ENCODE measurements at places on chromosomes 6 and 20.
A peak's percentile ranks its signal among the peaks of the same experiment; 100 is the strongest.

DNA sequence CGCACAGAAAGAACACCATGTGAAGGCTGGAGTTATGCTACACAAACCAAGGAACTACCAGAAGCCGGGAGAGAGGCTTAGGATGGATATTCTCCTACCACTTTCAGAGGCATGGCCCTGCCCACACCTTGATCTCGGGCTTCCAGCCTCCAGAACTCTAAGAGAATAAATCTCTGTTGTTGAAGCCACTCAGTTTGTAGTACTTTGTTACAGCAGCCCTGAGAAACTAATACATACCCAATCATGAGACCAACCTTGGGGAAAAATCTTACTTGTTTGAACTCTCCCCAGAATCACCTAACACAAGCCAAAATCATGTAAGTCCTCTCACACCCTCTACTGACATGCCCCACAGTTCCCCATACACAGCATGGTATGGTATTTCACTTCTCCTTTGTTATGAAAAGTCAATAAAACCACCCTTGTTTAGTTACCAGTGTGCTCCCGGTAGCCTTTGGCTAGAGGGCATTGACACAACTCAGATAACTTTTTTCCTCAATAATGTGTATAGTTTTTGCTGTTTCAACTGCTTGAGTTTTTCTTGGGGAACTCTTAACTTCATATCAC lies 40.7 kb upstream of the SLC2A12 start:
- no peak for DNase-seq

- no peak for DNase-seq
Observed at GRCh38 chr6:46279874-46280273, 109.1 kb upstream of the ENPP5 start.

GRCh38 chr6:163790266-163790840 lies 375.8 kb downstream of the QKI start:
- no peak for DNase-seq

DNA sequence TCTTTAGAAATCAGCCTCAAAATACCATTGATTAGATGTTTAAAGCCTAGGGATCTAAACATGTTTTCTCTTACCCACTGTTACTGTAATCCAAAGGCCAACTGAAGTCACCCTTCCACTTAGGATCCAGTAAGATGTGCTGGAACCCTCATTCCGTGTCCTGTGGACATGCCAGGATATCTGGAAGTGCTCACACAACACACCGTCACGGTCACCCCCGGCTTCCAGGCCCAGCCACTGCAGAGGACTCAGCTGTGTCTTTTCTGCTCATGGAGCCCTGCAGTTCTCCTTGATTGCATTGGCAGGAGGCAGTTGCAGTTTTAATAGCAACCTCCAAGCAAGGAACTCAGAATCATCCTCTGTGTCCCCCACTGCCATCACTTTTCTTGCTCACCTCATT lies 93.3 kb downstream of the CAP2 start:
- DNase-seq, result no peak

GRCh38 chr6:24296944-24297343 lies 60.9 kb downstream of the DCDC2 start:
- DNase-seq, result no peak

DNA sequence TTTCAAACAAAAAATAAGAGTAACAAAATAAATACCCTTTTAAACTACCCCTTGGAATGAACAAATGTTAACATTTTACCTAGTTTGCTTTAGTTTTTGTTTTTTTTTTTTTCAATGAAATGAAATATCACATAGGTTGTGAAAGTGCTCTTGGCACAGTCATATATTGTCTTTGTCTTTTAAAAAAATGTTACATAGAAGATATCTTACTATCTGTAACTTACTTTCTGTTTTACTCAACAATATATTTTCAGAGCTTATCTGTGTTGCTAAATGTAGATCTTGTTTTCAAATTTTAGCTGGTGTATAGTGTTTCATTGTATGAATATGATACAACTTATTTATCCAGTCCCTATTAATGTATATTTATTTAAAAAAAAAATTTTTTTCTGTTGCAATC lies 8.6 kb downstream of the CEP57L1 start:
- no peak for DNase-seq

DNA sequence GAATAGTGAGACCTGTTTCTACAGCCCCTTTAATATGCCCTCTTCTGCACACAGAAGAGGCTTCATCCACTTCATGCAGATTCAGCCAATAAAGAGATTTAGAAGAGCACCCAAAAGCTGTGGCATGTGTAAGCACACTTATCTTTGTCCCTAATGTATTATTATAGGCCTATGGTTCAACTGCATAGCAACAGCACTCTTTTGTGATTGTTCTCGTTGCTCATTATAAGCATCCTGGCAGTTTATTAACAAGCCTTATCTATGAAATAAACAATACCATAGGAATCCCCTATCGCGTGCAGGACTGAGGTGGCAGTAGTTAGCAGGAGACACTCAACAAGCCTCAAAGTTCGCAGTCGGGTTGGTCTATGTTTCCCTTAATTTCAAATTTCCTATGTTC lies 138.5 kb upstream of the BEND6 start:
- DNase-seq, result no peak

DNA sequence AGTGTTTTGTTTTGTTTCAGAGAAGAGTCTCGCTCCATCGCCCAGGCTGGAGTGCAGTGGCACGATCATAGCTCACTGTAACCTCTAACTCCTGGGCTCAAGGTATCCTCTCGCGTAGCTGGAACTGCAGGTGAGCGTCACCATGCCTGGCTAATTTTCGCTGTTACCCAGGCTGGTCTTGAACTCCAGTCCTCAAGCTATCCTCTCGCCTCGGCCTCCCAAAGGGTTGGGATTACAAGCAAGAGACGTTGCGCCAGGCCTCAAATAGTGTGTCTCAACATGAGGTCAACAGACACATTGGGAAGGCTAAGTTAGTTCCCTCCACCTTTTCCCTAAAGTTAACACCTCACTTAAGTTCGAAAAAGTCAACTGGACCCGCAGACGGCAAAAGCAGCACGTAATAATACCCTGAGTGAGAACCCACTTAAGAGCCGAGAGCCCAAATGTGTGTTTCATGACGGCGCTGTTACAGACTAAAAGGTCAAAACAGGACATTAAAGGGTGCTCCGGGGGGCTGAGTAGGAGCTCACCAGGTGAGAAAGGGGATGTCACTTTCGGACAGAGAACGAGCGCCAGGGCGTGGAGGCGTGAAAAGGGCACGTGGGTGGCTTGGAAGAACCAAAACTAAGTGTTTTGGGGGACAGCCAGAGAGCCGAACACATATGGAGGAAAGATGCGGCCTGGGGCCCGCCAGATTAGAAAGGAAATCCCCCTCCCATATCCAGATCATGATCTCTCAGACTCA lies 499 bp downstream of the TTI1 start:
- no peak for DNase-seq

GRCh38 chr20:62791301-62792181 lies 4.7 kb upstream of the MRGBP start:
- peak; percentile 26 for DNase-seq

DNA sequence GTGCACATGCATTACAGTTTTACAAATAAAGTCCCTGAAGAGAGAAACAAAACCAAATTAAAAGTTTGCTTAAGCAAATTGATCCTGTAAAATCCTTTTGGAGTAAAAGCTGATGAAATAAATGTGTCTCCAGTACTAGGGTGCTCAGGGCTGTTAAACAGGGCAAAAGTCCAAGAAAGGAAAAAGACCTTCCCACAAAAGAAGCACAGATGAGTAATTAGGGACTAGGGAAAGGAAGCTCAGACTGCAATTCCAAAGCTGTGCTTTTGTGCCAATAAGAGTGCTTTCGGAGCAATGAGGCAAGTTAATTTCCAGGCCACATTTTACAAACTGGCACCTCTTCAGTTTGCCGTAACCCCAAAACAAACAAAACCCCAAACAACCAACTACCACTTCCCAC lies 10.4 kb upstream of the RNF182 start:
- DNase-seq, result no peak

DNA sequence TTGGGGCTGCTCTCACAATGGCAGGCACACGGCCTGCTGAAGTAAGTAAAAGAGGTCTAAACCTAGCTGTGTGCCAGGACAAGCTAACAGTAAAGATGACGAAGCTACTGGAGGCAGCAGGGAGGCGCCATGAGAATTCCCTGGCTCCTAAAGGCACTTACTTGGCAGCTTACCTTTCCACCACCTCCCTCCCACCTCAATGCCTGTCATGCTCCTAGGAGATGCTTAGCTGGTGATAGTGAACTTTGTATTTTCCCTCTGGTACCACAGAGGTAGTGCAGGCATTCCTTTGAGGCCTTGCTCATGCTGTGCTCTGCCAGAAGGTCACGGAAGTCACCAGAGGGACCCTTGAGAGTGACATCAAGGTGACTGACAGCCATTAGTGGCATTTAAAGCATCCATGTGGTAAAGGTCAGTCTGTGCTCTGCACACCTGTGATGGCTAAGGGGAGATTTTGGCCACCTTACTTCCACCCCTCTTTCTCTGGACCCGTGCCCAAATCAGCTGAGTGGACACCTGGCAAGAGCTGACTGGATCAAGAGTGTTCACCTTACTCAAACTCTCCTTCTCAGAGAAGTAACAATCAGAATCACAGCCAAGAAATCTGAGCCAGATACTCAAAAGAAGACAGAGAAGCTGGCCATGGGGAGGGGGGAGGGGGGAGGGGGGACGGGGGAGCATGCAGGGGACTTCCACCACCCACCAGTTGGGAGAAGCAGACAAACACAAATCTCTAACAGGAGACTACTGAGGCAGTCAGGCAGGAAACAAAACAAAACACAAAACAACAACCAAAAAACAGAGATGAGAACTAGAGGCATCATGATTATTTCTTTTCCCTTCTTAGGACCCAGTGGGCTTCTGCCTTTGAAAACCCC lies 2.9 kb downstream of the FKBP1A start:
- DNase-seq, result no peak

DNA sequence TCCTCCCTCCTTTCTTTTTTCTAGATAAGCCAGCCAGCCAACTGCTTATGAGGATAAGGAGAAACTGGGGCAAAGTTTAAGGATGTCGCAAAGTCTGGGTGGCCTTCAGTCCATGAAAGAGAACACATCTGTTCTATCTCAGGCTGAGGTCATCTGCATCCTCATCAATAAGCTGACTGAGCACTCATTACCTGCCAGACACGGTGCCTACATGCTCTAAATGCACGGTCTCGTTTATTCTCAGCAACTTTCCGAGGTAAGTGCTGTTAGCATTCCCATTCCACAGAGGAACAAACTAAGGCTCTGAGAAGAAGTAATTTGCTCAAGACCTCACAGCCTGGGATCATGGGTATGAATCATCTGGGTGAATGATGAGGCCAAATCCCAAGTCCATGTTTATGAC lies 133.1 kb downstream of the BCAS1 start:
- DNase-seq, result no peak

GRCh38 chr6:43174263-43175112 lies 3.4 kb downstream of the SRF start:
- DNase-seq, result peak; percentile 97

DNA sequence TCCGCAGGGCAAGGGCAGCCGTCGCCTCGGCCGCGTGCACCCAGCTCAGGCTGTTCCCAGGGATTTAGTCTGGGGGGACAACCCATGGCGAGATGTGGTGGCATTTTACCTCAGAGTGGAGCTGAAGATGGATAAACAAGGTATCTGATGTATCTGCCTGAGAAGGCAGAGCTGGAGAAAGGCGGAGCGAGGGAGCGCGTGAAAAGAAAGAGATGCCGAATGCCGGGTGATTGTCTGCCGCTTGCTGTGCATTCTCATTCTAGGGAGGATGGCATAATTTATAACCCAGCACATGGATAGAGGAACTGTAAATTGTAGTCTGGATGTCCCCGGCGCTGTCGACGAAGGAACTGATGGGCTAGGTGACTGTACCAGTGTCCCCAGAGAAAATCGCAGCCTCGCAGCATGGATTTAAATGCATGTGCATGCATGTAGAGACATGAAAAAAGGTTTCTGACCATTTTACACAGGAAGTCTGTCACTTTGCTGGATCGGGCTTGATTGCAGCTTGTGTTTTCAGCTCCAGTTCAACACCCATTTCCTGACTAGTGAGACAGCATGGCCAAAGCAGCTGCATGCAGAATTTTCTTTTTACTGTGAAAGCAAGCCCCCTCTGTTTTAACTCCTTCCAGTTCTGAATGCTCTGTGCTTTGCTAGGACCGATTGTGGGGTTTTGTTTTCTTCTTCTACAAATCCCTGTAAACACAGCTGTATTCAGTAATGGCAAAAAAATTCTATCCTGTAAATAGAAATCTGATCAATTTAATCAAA lies 149.7 kb downstream of the PRL start:
- DNase-seq, result no peak

DNA sequence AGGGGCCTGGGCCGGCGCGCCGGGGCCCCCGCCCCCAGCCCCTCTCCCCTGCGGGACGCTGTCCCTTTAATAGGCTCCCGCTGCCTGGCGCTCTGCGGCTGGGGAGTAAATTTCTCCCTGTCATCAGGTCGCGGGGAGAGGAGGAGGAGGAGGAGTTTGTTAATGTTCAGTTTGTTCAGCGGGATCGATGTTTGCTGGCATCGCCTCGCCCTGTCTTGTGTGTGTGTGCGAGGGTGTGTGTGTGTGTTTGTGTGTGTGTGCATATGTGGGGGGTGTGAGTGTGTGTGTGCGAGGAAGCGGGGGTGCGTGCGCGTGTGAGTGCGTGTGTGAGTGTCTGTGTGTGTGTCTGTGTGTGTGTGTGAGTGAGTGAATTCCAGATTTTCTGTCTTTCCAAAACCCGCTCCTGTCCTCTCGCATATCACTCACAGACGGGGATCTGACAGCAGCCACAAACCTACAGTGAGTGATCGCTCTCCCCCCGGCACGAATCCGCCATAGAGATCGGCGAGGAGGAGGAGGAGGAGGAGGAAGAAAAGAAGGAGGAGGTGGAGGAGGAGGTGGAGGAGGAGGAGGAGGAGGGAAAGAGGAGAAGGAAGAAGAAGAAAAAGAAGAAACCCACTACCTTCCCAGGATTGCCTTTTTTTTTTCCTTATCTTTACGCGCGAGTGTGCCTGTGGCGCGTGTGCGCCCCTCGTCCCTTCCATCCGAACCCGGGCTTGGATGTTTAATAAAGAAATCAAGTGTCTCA lies at the start of gene TSHZ2:
TSHZ2 (plus strand) TSS at position 169 of the 748 bp plus-strand sequence. CDS start 936 bp downstream, outside the sequence.
- peak; percentile 16 for DNase-seq

DNA sequence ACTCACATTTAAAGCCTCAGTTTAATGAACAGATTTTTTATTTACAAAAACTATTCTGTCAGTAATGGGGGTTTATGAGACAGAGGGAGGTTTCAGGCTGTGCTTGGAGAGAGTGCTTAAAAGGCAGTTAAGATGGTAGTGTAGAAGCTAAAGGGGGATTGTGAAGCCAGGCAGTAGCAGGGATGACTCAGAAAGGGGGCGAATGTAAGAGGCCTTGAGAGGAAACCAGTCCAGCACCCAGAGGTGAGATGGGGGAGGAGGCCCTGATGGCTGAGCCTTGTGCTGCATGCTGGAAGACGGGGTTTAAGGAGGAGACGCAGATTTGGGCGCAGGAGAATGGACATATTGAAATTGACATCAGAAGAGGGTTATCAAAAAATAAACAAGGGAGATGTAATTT lies 6.6 kb upstream of the SERPINB9 start:
- DNase-seq, result no peak

- no peak for DNase-seq
Observed at GRCh38 chr6:100338090-100338489, 126.6 kb downstream of the SIM1 start.

- no peak for DNase-seq
Observed at GRCh38 chr6:43848671-43849391, 78.8 kb downstream of the VEGFA start.

- DNase-seq, result peak; percentile 77
Observed at GRCh38 chr6:165181951-165182414, 127.4 kb downstream of the C6orf118 start.

Data from epithelial cell of prostate (primary cell).